ENCODE measurements at places on chromosomes 5 and 9. TPM values are rescaled to one million over a fixed set of nuclear protein-coding genes. Genes with fewer than 3 reads are reported as not detected.

- no peak for DNase-seq
Observed at GRCh38 chr9:123456011-123456410, 100.0 kb downstream of the CRB2 start.

DNA sequence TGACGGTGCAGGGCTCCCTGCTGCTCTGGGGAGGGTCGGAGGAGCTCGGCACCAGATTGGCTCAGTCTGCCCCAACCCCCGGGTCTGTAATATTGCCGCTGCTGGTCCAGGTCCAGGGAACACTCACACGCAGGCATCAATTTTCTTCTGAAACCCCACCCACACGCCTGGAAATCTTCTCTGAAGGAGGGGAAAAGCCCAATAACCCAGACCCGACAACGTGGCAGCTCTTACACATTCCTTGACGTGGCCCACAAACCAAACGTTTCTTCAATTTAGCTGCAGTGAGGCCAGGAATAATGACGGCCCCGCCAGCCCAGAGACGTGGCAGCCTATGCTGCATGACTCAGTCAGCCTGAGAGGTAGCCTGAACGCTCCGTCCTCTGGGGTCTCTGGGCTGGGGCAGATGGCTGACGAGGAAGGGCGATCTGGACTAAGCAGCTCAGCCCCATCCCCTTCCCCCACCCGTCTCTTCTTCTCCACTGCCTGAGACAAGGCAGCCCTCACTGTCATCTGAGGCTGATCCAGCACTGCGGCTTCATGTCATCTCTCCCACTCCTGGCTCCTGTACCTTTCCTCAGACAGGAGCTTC lies 9.9 kb upstream of the SPARC start:
- DNase-seq: peak; percentile 94

DNA sequence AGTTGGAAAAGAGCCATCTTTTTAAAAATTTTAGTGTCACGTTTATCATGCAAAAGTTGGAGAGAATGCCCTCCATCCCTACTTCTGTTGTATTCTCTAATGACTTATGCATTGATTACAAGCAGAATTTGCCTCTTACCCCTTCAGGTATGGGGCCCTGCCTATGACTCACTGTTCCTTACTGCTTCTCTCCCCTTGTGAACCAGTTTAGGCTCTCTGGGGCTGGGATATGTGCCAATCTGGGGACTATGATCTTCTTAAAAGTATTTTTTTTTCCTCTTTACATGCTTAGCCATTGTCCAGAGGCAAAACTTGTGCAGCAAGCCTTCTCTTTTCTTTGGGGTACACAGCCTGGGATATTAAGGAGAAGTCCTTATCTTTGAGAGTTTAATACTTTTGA lies 37.4 kb downstream of the CAMK4 start:
- DNase-seq: no peak

The FUBP3 gene
- not detected for total RNA-seq

The INSL4 gene
- total RNA-seq: not detected

- peak; percentile 52 for DNase-seq
Observed at GRCh38 chr5:145825751-145826180, 9.4 kb downstream of the PRELID2 start.

- DNase-seq: peak; percentile 96
Observed at GRCh38 chr9:6566409-6567139, 79.0 kb downstream of the GLDC start.

GRCh38 chr9:103319979-103320378 lies 324.8 kb downstream of the CYLC2 start:
- peak; percentile 5 for DNase-seq

DNA sequence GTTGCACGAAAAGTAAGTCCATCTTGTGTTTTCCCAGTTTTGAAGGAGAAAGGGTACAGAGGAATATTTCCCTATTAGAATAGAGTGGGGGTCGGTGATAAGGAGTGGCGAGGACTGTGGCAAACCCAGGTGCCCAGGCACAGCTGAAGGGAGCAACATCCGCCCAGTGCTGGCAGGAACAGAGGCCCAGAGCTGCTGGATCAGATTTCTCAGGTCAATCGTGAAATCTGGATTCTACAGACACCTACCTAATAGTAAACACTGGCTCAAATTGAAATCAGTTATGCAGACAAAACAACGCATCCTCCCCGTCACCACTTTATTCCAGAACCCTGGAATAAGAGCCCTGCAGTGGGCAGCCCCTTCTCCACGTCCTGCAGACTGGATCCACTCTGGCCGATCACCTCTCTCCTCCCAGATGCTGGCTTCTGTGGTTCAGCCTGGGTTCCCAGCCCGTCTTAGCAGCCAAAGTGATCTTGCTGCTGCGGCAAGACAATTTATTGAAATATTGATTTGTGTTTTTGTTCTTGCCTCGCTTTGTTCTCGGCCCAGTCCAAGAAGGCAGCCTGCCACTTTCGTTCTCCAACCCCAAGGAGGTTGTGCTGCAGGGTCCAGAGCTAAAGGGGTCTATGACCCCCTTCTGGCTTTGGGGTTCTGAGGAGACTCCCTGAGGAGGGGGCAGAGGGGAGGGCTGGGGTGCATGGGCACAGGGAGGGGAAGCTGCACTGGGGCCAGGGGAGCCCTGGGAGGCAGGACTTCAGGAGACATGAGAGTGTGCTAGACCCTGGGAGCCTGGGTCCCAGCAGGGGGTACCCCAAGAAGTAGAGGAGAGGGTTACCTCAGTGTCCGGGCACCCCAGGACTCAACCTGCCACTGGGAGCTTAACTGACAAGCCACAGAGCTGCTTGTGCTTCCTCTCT lies 103.3 kb downstream of the ZNF354C start:
- DNase-seq: no peak

The GRXCR2 gene
- total RNA-seq: not detected

- DNase-seq: peak; percentile 67
Observed at GRCh38 chr5:71864730-71865601, 145.9 kb downstream of the CARTPT start.

The COL5A1 gene
- 205 TPM for total RNA-seq

The GPBP1 gene
- total RNA-seq: 117 TPM

The SV2C gene
- not detected for total RNA-seq

DNA sequence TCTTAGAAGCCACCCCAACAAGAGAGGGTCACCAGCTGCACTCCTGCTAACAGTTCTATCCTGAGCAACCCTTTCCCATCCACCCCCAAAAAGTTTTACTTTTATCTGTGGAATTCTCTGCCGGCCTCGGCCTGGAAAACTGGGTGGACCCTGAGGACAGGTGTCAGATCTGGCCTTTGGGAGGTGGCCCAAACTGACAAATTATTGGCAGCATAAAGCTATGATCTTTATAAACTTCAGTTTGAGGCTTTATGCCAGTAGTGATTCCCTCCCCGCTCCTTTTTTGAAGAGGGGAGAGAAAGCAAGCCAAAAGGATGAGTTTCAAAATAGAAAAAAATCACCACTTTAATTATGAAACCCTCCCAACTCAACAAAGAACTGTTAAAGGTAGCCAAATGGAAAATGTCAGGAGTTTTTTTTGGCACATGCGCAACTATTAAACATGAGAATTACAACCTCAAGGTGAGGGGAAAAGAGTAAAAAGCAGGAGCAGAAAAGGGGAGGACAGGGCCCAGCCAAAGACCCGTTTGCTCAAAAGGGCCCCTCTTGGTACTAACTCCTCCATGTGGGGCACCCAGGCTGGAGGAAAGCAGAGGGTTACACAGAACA lies 49.4 kb downstream of the FBXW11 start:
- no peak for DNase-seq

The SERF1A gene
- total RNA-seq: 35.3 TPM

DNA sequence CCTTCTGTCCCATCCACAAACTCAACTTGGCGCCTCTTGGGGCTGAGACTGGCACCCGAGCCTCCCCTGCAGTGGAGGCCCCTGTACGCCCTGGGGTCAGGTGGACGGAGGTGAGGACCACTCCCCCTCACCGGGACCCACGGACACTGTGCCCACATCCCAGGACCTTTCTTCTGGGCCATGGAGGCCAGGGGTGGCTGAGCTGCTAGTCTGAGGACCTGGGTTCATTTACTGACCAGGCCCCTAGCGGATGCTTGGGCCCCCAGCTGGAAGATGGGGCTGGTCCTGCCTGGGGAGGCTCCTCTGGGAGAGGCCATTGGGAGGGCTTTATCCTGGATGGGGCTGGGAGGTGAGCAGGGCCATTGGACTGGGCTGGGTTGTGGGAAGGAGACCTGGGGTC lies 16.9 kb upstream of the SLC6A19 start:
- DNase-seq: no peak

- peak; percentile 41 for DNase-seq
Observed at GRCh38 chr5:133610489-133611356, 1.6 kb downstream of the FSTL4 start.

DNA sequence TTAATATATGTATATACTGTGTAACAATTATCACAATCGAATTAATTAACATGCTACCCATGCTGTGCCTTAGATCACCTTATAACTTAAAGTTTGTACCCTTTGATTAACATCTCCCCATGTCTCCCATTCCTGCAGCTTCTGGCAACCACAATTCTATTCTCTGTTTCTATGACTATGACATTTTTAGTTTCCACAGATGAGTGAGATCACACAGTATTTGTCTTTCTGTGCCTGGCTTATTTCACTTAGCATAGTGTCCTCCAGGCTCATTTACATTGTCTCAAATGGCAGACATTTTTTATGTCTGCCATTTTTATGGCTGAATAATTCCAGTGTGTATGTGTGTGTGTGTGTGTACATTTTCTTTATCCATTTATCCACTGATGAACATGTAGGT lies 146.1 kb upstream of the SLC28A3 start:
- DNase-seq: no peak

GRCh38 chr9:27545471-27545870 lies 15.9 kb upstream of the MOB3B start:
- DNase-seq: no peak

DNA sequence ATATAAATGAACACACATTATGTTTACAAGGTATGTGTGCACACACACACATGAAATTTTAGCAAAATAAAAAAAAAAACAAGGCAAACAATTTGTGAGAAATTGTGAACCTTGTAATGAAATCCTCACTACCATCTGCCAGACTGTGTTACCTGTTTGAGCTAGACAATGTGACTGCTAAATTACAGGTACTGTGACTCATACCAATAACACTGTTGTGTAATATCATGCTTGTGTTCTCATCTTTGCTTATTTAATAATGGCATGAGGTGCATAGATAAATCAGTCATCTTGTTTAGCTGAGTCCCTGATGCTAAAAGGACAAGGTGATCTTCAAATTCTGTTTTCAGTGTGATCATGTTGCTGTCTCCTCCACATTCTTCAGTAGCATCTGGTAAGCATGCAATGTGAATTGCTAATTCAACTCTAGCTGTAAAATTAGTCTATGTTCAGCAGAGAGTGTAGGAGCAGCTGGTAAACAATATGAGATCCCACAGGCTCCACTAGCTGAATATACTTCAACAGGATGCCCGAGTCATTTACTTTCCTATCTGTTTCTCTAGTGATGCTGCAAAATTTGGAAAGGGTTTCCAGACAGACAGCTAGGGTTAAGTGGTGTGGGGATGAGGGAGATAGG lies 966.3 kb upstream of the C9orf72 start:
- no peak for DNase-seq

DNA sequence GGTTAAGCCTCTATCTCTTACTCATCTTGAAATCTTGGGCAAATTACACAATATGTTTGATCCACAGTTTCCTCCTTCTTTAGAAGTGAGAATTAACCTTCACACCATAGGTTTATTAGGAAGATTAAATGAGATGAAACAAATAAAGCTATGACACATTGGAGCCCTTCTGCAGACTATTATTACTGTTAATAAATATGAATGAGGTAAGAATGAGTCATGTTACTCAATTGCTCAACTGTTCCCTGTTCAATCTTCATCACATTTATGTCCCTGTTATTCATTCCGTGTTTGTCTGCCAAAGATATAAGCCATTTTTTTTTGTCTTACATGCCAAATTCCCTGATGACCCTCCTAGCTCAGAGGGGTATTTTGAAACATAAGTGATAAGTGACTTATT lies 52.1 kb upstream of the PAPPA start:
- no peak for DNase-seq

DNA sequence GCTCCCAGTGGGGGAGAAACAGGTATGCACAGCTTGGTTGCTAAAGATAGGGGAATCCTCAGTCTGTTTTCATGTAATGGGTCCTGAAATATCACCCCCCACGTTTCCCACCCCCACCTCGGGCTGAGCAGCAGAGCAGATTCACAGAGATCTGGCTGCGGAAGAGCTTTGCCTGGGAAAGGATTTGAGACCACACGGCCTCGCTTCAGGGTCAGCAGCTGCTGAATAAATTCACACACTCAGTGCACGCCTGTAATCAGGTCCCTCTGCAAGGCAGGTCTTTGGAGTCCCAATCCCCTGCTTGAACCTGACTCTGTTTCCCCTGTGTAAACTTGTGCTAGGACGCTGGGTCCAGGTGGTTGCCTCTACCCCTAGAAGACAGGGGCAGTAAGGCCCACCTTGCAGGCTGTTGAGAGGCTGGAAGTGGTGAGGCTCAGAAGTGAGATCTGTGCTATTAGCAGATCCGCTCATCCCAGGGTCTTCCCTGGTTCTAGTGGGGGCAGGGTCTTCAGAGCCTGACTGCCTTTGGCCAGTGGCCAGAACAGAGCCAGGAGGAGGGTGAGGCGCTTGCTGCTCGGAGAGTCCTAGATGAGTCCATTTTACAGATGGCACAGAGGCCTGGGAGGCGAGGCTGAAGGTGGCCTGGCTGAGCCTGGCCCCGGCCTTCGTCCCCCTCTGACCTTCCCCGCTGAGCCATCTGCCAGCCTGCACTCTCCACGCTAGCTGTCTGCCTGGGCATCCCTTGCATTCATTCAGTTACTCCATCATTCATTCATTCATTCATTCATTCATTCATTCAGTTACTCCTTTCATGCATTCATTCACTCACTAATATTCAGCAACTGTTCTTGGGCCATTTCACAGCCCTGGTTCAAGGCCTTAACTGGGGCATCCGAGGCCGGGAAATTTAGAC lies 16.7 kb upstream of the NEURL1B start:
- no peak for DNase-seq

- no peak for DNase-seq
Observed at GRCh38 chr9:121831869-121832268, 180.4 kb downstream of the DAB2IP start.

- DNase-seq: no peak
Observed at GRCh38 chr9:97531888-97532376, 30.5 kb downstream of the TMOD1 start.

DNA sequence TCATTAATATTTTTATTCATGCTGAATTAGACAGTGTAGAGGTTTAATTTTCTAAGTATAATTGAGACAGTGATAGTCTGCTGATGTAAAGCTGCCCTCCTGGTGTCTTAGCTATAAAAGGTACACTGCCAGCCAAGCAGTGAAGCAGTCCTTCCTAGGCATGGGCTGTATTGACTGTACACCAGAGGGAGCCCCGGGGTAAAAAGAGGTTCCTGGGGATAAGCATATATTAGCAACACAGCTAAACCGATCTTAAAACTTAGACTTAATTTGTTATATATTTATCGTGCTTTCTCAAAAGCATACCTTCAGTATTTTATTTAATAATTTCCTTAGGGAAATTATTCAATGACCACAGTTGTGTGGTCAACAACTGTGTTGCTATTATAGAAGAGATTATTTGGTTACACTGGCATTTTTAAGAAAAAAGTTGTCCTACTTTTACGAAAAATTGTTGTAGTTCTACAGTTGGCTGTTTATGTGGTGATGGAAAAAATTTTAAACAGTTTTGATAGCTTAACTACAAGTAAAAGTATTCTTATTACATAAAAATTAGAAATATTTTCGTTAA lies 68.8 kb downstream of the ELL2 start:
- peak; percentile 57 for DNase-seq

The GPR21 gene
- total RNA-seq: not detected

Data from A172 (cell line).